ENCODE measurements at places on chromosomes 16 and 17.

- no peak for DNase-seq
Measured at GRCh38 chr17:81066072-81066471, 31.1 kb downstream of the BAIAP2 start.

DNA sequence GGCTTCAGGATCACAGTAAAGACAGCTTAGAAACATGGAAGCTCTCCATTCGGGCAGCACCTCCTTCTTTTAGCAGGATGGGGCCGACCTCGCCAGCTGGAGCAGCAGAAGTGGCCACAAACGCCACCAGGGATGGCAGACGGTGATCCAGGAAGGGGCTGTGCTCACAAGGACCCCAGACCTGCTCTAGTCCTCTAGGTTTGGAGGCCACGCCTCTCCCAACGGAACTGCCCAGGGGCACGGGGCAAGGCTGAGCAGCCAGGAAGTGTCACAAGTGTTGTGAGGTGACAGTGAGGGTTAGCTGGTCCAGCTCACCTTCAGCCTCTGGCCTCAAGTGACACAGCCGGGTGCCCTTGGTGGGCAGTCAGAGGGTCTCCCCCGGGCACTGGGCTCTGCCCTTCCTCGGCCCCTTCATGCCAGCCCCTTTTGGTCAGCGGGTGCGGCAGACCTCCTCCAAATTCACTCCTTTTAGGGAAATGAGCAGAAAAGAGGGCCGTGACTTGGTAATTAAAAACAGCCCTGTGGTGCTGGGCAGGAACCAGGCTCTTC lies 20.4 kb downstream of the CEP295NL start:
- no peak for DNase-seq

GRCh38 chr17:51528111-51528510 lies 267.8 kb downstream of the UTP18 start:
- DNase-seq, result no peak

GRCh38 chr16:22174642-22175041 lies 12.3 kb downstream of the SDR42E2 start:
- DNase-seq, result no peak

- no peak for DNase-seq
Measured at GRCh38 chr17:13131225-13131624, 113.4 kb upstream of the ELAC2 start.

- no peak for DNase-seq
Measured at GRCh38 chr17:6708357-6708961, 4.7 kb downstream of the SLC13A5 start.

GRCh38 chr17:77802811-77803220 lies 155.7 kb upstream of the TNRC6C start:
- no peak for DNase-seq

GRCh38 chr17:80096561-80097021 lies 4.8 kb upstream of the GAA start:
- no peak for DNase-seq

- DNase-seq, result peak; percentile 34
Measured at GRCh38 chr17:57823469-57824401, 26.1 kb downstream of the MRPS23 start.

- no peak for DNase-seq
Measured at GRCh38 chr17:45640141-45640850, 143.8 kb upstream of the CRHR1 start.

- DNase-seq, result no peak
Measured at GRCh38 chr17:3032258-3033247, 30.9 kb downstream of the OR1D5 start.

GRCh38 chr16:85735225-85735635 lies 15.7 kb downstream of the C16orf74 start:
- DNase-seq, result no peak

DNA sequence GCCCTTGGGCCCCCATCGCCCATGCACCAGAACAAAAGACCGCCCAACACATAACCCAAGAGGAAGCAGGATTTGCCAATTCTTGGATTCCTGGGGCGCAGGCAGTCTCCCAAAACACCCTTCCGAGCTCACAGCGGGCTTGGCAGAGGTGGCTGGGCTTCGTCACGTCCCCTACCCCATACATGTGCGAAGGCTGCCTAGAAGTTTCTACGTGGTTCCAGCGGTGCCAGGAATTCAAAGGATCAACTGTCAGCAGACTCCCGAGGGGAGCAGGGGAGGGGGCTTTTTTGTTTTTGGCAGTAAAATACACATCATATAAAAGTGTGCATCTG lies 80.8 kb upstream of the PLCG2 start:
- no peak for DNase-seq

GRCh38 chr16:8600144-8600775 lies 9.9 kb upstream of the TMEM114 start:
- DNase-seq, result no peak

GRCh38 chr16:15854906-15855703 lies 1.7 kb downstream of the MYH11 start:
- DNase-seq, result no peak

DNA sequence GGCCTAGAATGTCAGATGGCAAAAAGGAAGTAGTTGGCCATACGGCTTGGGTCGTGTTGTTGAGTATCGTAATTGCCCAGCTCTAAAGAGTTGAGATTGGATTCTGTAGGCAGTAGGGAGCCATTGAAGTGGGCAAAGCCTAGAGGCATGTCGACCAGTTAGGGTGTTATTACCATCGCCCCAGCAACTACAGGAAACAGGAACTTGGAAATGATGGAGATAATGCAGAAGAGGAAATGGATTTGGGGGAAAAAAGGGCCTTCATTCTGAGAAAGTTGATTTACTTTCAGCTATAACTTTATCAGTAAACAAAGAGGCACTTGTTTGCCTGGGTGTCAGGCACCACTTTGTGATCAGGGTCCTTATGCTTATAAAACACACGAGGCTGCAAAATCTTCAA lies 52.6 kb downstream of the COX10 start:
- DNase-seq, result no peak

GRCh38 chr17:509316-509715 lies 156.7 kb upstream of the RPH3AL start:
- no peak for DNase-seq

GRCh38 chr17:7025245-7025644 lies 2.4 kb downstream of the BCL6B start:
- no peak for DNase-seq

DNA sequence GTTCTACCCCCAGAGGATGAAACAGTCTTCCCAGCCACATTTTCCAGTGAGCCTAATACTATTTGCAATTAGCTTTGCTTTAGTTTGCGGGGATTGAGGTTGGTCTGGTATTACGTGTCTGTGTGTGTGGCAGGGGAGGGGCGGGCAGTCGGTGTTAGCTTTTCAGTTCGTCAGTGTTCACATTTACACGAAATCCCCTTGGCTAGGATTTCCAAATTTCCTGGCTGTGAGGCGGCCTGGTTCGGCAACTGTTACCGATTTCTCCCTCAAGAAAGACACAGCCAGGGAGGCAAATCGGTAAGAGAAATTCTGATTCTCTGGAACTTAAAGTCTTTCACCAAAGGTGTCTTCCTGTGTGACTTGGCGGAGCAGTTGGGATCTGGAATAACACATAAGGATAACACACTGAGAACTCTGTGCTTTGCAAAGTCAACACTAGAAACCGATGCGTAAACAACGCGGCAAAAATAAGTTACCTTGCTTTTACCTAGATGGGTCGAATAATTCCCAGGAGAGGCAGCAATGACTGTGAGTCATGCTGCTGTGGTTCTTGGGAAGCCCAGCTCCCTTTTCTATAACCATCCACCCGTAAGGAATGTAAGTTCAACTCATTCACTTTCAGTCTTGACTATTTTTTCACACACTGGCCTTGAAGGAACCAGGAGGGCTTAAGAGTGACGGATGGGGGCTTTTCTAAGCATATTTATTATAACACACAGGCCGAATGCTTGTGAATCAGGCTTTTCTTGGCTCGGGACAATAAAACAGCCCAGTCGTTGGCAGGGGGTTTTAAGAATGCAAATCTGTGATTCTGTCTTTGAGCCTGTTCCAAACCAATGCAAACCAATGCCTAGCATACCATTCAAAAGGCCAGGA lies 24.2 kb downstream of the GPRC5B start:
- DNase-seq, result no peak

GRCh38 chr16:89138843-89139520 lies 32.6 kb upstream of the CDH15 start:
- DNase-seq, result no peak

GRCh38 chr17:6713130-6713917 lies at the start of gene SLC13A5:
Gene SLC13A5, minus strand, starts transcription at chr17:6713369. Its CDS starts 36 bp downstream, at chr17:6713333.
- DNase-seq, result no peak

GRCh38 chr17:1227917-1228780 lies 42.1 kb upstream of the BHLHA9 start:
- DNase-seq, result no peak

DNA sequence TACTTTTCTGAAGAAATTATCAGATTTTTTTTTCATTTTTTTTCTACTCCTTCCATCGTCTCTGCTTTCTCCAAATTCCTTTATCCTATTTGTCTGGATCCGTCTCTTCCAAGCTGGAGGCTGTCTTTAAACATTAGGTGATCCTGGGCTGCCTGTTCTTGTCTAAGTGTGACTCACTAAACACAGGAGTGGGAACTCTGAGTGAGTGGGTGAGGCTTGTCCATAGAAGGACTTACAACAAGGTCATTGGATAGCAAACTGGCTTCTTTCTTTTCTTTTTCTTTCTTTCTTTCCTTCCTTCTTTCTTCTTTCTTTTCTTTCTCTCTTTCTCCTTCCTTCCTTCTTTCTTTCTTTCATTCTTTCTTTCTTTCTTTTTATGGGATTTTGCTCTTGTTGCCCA lies 18.2 kb downstream of the ALOX15 start:
- no peak for DNase-seq

DNA sequence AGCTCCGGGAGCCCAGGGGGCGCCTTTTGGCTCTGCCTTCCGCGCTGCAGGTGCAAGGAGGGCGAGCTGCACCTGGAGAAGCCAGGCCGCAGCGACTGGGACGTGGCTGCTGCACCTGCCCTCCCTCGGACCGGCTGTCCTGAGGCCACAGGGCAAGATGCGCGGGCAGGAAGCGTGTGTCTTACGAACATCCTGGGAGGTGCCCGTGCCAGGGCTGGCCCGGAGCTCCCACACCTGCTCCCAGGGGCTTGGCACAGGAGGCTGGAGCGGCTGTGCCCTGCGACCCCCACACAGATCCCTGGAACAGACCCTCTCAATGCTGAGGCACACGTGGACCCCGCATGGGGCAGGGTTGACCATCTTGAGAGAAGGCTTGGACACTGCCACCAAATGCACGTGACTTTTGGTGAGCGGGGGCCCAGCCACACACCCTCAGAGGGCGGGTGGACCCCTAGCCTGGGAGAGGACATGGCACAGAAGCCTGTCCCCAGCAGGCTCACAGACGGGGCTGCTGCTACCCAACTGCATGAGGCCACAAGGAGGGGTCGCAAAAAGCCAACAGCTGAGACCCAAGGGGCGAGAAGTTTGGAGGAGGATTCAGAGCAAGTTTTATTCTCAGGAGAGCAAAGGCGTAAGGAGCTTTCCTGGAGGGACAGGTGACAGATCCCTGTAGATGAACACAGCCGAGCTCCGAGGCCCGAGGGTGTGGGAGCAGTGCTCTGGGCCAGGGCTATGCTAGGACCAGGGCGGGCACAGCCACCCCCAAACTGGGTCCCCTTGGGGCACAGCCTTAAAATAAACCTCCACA lies 11.4 kb downstream of the NDUFAF8 start:
- DNase-seq, result no peak

DNA sequence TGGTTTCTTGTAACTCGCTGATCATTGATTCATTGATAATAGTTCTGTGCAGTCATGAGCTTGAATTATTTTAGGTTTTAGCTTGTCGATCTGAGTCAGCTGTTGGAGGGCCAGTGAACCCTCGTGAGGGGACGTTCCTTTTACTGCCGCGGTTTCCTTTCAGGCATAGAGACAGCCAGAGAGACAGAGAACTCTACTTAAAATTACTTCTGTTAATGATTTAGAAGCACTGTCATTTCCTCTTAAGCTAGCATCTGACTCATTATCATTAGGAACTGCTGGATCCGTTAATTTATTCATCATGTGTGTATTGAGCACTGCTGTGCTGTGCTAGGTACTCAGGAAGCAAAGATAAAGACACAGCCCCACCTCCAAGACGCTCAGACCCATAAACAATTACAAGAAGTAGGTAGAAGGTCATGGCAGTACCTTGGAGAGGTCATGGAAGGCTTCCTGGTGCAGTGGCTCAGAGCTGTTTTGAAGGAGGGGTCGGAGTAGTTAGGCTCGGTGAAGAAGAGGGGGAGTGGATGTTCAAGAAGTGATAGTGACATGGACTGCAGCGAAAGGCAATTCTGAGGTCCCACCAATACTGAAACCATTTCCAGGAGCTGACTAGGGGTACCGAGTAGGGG lies 3.3 kb downstream of the PGS1 start:
- DNase-seq, result no peak

DNA sequence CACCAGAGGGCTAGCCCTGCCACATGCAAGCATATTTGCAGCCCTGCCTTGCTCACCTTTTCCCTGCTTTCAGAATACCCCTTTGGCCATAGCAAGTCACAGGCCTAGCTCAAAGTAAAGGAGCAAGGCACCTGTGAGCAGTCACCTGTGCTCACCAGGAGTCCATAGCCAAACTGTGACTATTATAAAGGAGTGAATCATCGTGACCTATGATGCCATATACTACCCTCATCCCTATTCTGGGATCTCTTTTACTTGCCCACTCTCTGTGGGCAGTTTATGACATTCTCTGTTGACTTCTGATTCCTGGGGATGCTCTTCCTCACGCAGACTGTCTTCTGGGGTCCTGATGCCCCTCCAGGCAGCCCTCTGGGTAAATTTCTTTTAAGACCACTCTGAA lies 200.5 kb upstream of the NLRP1 start:
- DNase-seq, result no peak

- no peak for DNase-seq
Measured at GRCh38 chr17:83010206-83011200, 68.9 kb upstream of the METRNL start.

- DNase-seq, result no peak
Measured at GRCh38 chr16:23611936-23612335, 15.8 kb upstream of the NDUFAB1 start.

DNA sequence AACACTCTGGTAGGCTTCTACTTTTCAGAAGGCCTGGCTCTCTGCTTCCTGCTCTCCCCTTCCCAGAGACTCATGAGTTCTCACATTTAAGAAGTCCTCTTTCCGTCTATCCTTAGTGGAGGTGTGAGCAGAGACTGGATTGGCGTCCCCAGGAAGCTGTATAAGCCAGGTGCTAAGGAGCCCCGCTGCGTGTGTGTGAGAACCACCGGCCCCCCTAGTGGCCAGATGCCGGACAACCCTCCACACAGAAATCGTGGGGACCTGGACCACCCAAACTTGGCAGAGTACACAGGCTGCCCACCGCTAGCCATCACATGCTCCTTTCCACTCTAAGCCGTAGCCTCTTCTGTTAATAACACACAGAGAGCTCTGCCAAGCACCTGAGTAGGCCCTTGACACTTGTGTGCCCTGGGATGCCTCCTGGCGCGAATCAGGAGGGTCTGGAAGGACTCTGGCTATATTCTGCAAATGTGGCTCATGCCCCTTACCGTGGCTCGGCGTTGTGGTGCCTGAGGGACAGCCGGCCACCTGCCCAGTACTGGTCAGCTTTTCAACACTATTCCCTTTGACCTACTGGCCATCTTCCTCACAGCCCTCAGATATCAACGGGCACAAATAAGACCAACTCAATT lies 13.9 kb downstream of the CYB5D2 start:
- no peak for DNase-seq

- DNase-seq, result no peak
Measured at GRCh38 chr16:1173788-1174451, 21.0 kb downstream of the CACNA1H start.

GRCh38 chr16:53168744-53169143 lies 114.0 kb downstream of the CHD9 start:
- DNase-seq, result no peak

GRCh38 chr17:76870377-76870714 lies 2.1 kb downstream of the MGAT5B start:
- DNase-seq, result no peak

Data from NCI-H1436 treated with DMSO at 0.1 percent for 48 hours (cell line).